HFFc6 (cell line): ENCODE measurements at places on chromosomes 3 and 15. TPM values are rescaled to one million over a fixed set of nuclear protein-coding genes. Genes with fewer than 3 reads are reported as not detected.

GRCh38 chr15:85639752-85640381 lies 154.9 kb downstream of the KLHL25 start:
- peak overlapping the region; percentile 48 for H3K4me3 ChIP-seq
- peak overlapping the region; percentile 84 for H3K27ac ChIP-seq
- peaks cover 1% of the 10 kb centered on the region; the same call in 1 of the 2 replicates for H3K27me3 ChIP-seq
- H3K36me3 ChIP-seq = peaks cover 10% of the 10 kb centered on the region; the same call in 1 of the 2 replicates
- H3K4me1 ChIP-seq = peaks cover 55% of the 10 kb centered on the region

GRCh38 chr3:48662145-48662752 lies 437 bp downstream of the CELSR3 start:
- H3K27ac ChIP-seq = no peak overlapping the region
- DNase-seq = no peak
- H3K4me1 ChIP-seq = peaks cover 17% of the 10 kb centered on the region
- peaks cover 26% of the 10 kb centered on the region; the same call in 1 of the 2 replicates for H3K36me3 ChIP-seq

DNA sequence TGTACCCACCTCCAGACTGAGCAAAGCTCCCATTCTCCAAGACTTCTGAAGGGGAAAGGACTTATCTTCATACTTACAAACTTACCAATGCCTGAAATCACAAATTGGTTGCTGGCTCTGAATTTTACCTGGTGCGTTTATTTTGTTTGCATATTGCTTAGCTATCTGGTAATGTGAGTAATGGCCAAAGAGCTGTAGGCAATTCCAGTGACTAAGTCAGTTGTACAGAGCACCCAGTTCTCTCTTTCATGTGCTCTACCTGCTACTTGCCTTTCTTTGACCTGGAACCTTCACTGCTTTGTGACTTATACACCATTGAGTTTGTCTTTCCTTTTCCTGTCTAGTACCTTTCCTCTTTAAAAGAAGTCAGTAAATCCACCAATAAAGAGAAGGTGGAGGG lies 755.9 kb upstream of the LMCD1 start:
- no peaks in the 10 kb centered on the region for H3K4me1 ChIP-seq
- H3K4me3 ChIP-seq = no peak overlapping the region
- no peaks in the 10 kb centered on the region; the same call in 1 of the 2 replicates for H3K27me3 ChIP-seq
- H3K27ac ChIP-seq = no peak overlapping the region
- H3K36me3 ChIP-seq = no peaks in the 10 kb centered on the region

DNA sequence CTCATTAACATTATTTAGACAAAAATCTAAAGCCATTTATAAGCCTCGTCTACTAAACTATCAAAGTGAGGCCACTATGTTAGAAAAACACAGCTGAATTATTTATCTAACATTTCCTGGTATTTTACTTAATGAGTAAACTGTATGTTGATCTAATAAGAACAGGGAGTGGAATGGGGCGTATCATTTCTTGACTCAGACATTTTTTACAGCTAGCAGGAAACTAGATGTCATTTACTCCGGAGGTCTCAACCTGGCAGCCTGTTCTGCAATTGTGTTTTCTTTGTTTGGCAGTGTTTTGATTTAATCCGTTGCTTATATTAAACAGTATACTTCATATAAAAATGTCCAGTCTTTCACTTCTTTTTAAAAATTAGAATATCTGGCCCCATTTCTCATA lies 79.1 kb upstream of the ABI3BP start:
- H3K4me3 ChIP-seq = peak overlapping the region; percentile 23; the same call in 1 of the 2 replicates
- H3K36me3 ChIP-seq = peaks cover 11% of the 10 kb centered on the region; the same call in 1 of the 2 replicates
- DNase-seq = peak; percentile 18
- H3K4me1 ChIP-seq = peaks cover 59% of the 10 kb centered on the region

DNA sequence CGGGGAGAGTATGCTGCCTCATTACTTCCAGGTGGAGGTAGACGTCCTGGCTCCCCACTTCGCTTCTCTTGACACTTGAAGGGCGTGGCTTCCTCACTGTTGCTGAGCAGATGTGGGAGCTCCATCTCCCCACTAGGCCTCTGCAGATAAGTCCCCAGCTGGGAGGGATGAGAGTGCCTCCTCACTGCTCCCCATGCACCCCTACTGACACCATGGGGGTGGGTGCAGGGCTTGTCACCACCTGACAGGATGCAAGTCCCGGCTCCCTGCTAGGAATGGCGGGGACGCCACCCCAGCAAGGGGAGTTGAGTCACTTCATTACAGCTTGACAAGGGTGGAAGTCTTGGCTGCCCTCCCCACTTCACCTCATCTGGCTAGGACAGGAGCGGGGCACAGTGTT lies 36.8 kb upstream of the ATG7 start:
- H3K27me3 ChIP-seq = peaks cover 1% of the 10 kb centered on the region; the same call in 1 of the 2 replicates
- H3K4me1 ChIP-seq = peaks cover 59% of the 10 kb centered on the region
- DNase-seq = no peak
- H3K27ac ChIP-seq = no peak overlapping the region
- no peak overlapping the region for H3K4me3 ChIP-seq

GRCh38 chr15:91308199-91308598 lies 208.1 kb downstream of the SV2B start:
- no peaks in the 10 kb centered on the region for H3K36me3 ChIP-seq
- no peak overlapping the region for H3K27ac ChIP-seq
- no peaks in the 10 kb centered on the region for H3K4me1 ChIP-seq
- H3K27me3 ChIP-seq = peaks cover 15% of the 10 kb centered on the region
- H3K4me3 ChIP-seq = no peak overlapping the region
- DNase-seq = no peak

GRCh38 chr15:41581110-41581509 lies 22.1 kb downstream of the TYRO3 start:
- no peak overlapping the region for H3K4me3 ChIP-seq
- peaks cover 1% of the 10 kb centered on the region; the same call in 1 of the 2 replicates for H3K27me3 ChIP-seq
- DNase-seq = no peak

The RHOV gene
- total RNA-seq = 0.14 to 0.32 TPM in 2 of 3 replicates, not detected in the other

- no peak overlapping the region for H3K4me3 ChIP-seq
- no peak for DNase-seq
- H3K27me3 ChIP-seq = no peaks in the 10 kb centered on the region; the same call in 1 of the 2 replicates
- H3K27ac ChIP-seq = no peak overlapping the region
- H3K4me1 ChIP-seq = no peaks in the 10 kb centered on the region
These were observed 165.0 kb downstream of the RSL24D1 start for GRCh38 chr15:55031727-55032126.

GRCh38 chr15:39887832-39888231 lies 32.2 kb downstream of the GPR176 start:
- no peaks in the 10 kb centered on the region for H3K27me3 ChIP-seq
- H3K27ac ChIP-seq = peak overlapping the region; percentile 31
- H3K36me3 ChIP-seq = peaks cover 15% of the 10 kb centered on the region
- DNase-seq = peak; percentile 53
- H3K4me3 ChIP-seq = no peak overlapping the region
- peaks cover 69% of the 10 kb centered on the region for H3K4me1 ChIP-seq
